Fibroblast of skin of left biceps (primary cell): ENCODE measurements at places on chromosomes 1 and 21.

GRCh38 chr1:61967750-61968149, 225.5 kb downstream of the PATJ start:
- no peak for DNase-seq

- no peak for DNase-seq
These were observed 11.9 kb downstream of the PRRX1 start for GRCh38 chr1:170675865-170676264.

- DNase-seq, result no peak
These were observed 417.1 kb upstream of the NFIA start for GRCh38 chr1:60665311-60665710.

DNA sequence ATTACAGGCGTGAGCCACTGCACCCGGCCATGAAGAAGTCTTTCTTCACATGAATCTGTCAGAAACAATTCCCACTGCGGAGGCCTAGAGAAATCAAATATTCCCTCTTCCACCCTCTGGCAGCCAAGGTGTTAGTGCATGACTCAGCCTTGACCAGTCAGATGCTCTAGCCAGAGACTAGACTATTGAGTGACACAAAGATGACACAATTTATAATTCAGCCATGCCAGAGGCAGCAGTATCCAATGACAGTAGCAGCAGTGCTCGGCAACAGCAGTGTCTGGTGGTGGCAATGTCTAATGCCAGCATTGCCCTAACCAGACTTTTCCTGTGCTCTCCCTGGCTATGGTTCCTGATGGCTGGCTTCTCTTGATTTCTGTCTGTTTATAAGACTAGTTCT, 8.7 kb downstream of the CTXND2 start:
- DNase-seq, result no peak

DNA sequence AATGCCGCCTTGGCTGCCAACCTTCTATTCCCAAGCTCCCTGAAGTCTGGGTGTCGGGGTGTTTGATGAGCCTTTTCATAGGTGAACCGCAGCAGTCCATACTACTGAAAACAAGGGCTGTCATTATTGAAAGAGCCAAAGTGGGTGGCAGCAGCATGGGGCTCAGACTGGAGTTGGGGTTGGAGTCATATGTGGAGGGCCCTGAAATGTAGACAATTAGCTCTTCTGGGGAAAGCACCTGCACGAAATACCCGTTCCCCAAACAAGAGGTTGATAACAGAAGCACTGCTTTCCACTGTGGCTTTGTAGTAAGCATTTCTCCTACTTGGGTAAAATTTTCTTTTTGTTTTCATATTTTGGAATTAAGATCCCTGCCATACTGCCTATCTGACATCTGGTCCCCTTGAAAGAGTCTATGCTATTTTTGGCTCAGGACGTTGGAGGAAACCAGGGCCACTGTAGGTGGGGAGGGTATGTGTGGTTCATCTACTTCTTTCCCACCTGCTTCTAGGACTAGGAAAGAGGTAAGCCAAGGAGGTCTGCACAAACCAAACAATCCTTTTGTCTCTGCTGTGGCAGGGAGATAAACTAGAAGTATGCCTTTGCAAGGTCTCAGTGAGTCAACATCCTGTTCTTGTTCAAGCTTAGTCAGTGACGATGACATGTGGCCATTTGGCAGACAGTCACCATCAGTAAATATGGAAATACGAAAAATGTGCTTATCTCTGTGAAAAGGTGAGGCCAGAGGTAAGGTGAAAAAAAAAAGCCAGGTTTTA, 197.0 kb upstream of the UBE2U start:
- no peak for DNase-seq

GRCh38 chr21:41827951-41828883, 50.9 kb downstream of the PRDM15 start:
- DNase-seq, result no peak
